ENCODE measurements at places on chromosomes 5 and 9.

- no peak for DNase-seq
Measured at GRCh38 chr5:175824676-175825075, 46.7 kb upstream of the CPLX2 start.

GRCh38 chr9:96186591-96187011, 115.4 kb downstream of the HSD17B3 start:
- DNase-seq: no peak

DNA sequence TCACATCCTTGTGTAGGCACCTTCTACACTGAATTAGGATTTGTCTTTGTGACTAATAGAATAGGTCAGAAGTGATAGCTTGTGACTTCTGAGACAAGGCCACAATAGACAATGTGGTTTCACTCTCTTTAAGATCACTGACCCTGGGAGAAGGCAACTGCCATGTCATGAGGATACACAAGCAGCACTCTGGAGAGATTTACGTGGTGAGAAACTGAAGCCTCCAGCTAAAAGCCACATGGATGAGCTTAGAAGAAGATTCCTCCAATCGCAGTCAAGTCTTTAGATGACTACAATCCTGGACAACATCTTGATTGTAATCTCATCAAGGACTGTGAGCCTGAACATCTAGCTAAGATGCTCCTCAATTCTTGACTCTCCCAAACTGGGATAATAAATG, 206.6 kb downstream of the ESM1 start:
- DNase-seq: no peak

GRCh38 chr9:21294904-21295538, 10.1 kb downstream of the IFNA5 start:
- DNase-seq: no peak

DNA sequence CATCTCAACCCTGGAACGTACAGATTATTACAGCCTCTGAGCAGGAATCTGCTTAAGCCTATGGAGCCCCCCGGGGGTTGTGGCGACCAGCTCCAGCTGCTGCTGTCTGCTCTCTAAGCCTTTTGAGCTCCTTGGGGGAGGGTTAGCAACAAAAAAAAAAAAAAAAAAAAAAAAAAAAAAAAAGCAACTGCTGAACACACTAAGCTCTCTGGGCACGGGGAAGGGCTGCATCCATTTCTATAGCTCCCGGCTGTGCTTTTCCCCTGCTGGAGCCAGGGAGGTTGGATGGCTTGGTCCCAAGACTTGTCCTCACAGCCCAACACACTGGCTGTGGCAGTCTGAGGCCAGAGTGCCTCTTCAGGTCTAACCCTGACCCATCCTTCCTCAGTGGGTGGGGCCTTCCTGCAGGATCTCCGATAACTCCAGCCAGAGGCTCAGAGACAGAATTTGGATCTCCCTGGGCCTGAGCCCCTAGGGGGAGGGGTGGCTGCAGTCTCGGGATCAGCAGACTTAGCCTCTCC, 82.1 kb downstream of the FBN2 start:
- no peak for DNase-seq

GRCh38 chr5:139696894-139697658, 48.9 kb downstream of the CXXC5 start:
- no peak for DNase-seq

DNA sequence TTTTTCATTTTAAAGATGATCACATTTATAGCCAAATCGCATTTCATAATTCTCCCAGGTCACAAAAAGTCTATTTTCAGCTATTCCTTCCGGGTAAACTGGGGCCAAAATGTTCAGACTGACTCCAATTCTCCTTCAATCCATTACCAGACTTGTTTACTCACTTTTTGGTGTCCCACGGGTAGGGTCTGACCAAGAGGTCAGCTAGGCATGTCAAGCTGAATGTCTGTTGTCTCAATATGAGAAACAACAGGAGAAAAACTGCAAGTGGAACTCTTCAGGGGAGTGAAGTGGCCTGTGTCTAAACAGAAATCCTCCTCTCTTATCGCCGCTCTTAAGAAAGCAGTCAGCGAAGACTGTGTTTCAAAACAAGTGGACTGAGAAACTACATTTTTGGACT, 171.3 kb downstream of the APBA1 start:
- DNase-seq: no peak

DNA sequence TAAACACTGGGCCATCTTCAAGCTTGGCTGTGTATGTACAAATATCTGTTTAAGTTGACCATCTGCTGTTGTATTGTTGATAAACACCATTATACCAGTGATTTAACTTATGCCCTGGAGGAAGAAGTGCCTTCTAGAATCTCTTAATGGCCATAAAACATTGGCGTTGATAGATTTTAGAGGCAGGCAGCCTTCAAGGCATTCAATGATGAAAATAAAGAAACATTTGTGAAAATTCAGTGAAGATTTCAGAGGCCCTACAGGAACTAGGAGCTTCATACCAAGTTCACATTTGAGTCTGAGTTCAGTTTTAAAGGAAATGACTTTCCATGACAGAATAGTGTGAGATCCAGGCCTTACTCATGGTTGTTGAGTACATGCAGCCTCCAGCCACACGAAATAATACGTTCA, 52.2 kb downstream of the MAP1B start:
- no peak for DNase-seq

Measured in OCI-M1 (cell line).